Activated naive CD4-positive, alpha-beta T cell treated with anti-CD3 and anti-CD28 coated beads for 36 hours (primary cell): ENCODE measurements at places on chromosomes 11 and 22.

- H3K4me3 ChIP-seq: no peak overlapping the region
- H3K4me1 ChIP-seq: peaks cover 4% of the 10 kb centered on the region
- H3K27ac ChIP-seq: no peak overlapping the region
- H3K36me3 ChIP-seq: peaks cover 3% of the 10 kb centered on the region
These were observed 89.4 kb upstream of the BMAL1 start for GRCh38 chr11:13188179-13188578.

DNA sequence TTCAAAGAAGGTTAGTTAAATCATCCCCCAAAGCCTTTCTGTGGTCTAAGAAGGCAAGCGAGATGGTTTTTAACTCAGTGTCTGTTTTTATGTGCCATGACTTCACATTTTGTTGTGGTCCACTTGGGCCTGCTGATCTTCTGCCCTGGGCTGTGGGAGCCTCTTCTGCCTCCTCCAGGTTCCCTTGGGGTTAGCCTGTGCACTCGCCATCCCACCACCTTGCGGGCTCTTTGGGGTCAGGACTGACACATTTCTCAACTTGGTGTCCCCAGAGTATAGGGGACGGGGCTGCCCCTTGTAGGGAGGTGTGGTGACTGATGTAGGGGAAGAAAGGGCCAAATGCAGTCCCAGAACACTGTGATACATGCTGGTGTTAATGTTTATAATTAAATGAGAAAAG, 207.0 kb downstream of the TBC1D22A start:
- H3K27me3 ChIP-seq: no peaks in the 10 kb centered on the region
- H3K27ac ChIP-seq: peak overlapping the region; percentile 12
- peaks cover 16% of the 10 kb centered on the region for H3K4me1 ChIP-seq
- no peaks in the 10 kb centered on the region for H3K36me3 ChIP-seq
- no peak for DNase-seq

GRCh38 chr11:64384981-64385944, 26.3 kb downstream of the RPS6KA4 start:
- no peak overlapping the region for H3K27ac ChIP-seq
- DNase-seq: no peak
- peaks cover 2% of the 10 kb centered on the region for H3K4me1 ChIP-seq
- no peaks in the 10 kb centered on the region for H3K36me3 ChIP-seq

GRCh38 chr11:120180551-120181232, 30.1 kb upstream of the OAF start:
- H3K27ac ChIP-seq: no peak overlapping the region
- no peaks in the 10 kb centered on the region for H3K36me3 ChIP-seq
- no peak for DNase-seq
- H3K27me3 ChIP-seq: peaks cover 4% of the 10 kb centered on the region
- H3K4me3 ChIP-seq: no peak overlapping the region

GRCh38 chr11:44607987-44608386, 42.5 kb downstream of the CD82 start:
- H3K4me3 ChIP-seq: no peak overlapping the region
- H3K27ac ChIP-seq: peak overlapping the region; percentile 77
- H3K27me3 ChIP-seq: no peaks in the 10 kb centered on the region

DNA sequence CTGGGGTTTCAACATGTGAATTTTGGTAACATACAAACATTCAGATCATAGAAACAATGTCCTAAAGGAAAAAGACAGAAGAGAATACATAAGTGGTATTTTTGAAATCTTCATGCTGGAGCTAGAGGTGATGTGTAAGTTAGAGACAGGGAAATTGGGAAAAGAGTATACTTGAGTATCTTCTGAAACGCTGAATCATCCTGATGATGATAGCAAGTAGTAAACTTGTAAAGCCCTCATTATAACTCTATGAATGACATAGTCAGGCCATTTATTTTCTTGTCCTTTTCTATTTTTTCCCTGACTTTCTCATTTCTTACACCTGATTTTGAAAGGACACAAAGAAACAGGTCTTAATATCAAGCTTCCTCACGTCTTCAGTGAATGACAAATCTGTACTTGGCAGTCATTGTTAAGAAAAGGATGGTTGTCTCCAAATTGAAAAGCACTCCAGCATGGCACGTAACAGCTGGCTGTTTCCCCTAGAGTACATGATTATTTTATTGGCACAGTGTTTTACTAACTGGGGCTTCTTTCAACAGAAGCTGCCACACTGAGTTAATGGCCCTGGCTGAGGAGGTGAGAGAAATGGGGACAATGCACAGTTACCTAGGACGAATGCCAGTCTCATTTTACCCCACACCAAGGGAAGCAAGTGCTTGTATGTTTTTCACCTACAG, 140.7 kb upstream of the CTSC start:
- H3K27me3 ChIP-seq: peaks cover 2% of the 10 kb centered on the region
- H3K4me3 ChIP-seq: no peak overlapping the region
- no peaks in the 10 kb centered on the region for H3K4me1 ChIP-seq
- H3K27ac ChIP-seq: no peak overlapping the region
- no peak for DNase-seq

- no peak for DNase-seq
- H3K4me1 ChIP-seq: no peaks in the 10 kb centered on the region
- no peaks in the 10 kb centered on the region for H3K27me3 ChIP-seq
- H3K36me3 ChIP-seq: peaks cover 33% of the 10 kb centered on the region
- no peak overlapping the region for H3K4me3 ChIP-seq
These were observed 28.7 kb downstream of the MIF start for GRCh38 chr22:23922921-23923320.

- no peaks in the 10 kb centered on the region for H3K27me3 ChIP-seq
- H3K4me1 ChIP-seq: peaks cover 44% of the 10 kb centered on the region
- peak overlapping the region; percentile 32 for H3K4me3 ChIP-seq
- peak; percentile 88 for DNase-seq
- no peaks in the 10 kb centered on the region for H3K36me3 ChIP-seq
These were observed 32.9 kb upstream of the SMIM38 start for GRCh38 chr11:69122630-69123431.
